ENCODE measurements at places on chromosomes 12 and 14.

DNA sequence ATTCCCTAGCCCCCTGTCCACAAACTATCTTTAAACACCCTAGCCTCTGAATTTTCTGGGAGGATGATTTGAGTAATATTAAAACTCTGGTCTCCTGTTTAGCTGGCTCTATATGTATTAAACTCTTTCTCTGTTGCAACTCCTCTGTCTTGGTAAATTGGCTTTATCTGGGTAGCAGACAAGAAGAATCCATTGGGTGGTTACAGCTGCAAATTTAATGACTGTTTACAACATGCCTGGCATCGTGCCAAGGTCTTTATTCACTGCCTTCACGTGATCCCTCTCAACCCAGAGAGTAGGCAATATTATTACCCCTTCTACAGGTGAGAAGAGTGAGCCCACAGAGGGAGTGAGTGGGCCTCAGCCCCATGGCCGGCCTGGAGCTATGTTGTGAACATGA lies 77.8 kb upstream of the MYL2 start:
- no peak for DNase-seq

DNA sequence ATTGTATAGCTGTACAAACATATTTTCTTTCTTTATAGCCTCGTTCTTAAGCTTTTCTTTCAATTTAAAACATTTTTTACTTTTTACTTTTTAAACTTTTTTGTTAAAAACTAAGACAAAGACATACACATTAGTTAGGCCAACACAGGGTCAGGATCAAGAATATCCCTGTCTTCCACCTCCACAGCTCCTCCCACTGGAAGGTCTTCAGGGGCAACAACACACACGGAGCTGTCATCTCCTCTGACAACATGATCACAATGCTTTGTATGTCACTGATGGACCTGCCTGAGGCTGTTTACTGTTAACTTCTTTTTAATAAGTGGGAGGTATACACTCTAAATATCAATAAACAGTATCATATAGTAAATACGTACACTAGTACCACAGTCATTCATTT lies 191.3 kb downstream of the SYT10 start:
- DNase-seq, result no peak

DNA sequence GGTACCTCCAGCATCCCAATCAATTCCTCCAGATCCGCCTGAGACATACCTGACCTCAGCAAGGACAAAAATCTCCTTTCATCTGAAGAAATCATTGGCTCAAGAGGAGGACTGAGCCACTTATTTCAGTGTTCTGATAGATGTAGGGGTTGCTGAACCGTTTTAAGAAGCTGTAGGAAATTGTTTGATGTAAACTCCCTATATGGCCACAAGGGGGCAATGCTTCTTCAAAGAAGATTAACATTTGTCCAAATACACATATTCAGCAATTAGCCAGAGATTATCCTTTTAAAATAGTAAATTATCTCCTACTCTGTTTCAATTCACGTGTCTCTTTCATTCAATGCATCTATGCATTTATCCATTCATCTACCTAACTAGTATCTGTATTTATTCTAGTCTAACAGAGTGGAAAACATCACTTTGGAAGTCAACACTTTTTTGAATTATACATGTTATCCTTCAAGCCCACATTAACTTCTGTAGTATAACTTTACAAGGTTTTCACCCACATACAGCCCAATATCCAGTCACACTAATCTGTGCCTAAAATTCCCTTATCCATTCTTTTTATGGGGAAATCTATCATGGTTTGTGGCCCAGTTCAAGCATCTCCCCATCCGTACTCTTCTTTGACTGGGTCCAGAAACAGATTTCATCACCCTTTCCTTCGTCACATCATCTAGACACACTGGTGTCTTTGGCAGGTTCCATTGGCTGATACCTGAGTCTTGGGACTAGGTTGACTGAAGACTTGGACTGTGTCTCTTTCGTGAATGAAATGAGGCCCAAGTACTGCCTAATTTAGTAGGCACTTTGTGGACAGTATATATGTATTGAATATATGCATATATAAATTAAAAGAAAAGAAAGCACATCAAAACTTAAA lies 411.0 kb upstream of the OR4E1 start:
- peak; percentile 48 for DNase-seq

DNA sequence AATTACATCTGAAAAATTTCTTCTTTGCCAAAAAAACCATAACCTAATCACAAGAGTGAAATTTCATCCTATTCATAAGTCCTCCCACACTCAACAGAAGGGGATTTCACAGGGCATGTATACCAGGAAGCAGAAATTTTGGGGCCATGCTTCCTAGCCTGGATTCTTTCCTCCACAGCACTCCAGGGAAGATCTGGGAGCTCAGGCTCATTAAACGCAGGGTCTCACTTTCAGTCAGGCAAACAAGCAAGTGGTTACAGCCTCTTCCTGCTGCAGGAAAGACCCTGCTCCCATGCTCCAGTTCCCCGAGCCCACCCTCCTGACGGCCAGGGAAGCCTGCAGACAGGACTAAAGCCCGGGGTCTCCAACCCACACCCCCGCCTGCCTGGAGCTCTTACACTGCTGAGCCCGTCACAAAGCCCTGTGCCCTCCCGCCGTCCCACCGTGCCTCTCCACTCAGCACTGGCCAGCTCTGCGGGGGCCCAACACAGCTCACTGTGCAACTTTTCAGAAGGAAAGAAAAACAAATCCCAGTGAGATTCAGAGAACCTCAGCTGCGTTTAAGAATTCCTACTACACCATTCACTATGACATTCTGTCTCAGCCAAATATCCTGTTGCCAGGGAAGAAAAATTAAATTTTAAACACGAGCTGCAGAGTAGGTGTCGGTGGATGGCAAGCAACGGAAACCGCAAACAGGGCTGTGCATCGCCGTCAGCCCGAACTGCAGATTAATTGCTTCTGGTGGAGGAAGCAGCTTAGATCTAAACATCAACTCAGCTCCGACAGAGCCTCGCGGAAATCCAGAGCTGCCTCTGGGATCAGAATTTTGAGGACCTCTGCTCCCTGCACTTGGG lies 106.7 kb upstream of the SFSWAP start:
- DNase-seq, result peak; percentile 53

DNA sequence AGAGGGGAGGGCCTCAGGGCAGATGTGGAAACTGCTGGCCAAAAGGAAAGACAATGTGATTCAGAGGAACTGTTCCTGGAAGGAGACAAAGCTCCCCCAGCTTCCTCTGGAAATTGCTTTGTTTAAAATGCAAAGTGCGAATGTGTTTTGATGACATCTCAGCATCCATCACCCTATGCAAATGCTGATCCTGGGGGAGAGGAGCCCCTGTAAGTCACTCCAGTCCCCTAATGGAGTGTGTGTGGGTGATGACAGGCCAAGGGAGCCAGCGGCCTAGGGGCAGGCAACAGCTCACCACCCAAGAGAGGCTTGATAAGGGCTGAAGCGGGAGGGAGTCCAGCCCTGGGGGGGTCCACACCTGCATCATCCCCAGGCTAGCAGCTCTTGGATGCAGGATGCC lies 134.2 kb downstream of the ESRRB start:
- no peak for DNase-seq

- DNase-seq, result no peak
These were observed 17.3 kb downstream of the IRF2BPL start for GRCh38 chr14:77011245-77011644.

DNA sequence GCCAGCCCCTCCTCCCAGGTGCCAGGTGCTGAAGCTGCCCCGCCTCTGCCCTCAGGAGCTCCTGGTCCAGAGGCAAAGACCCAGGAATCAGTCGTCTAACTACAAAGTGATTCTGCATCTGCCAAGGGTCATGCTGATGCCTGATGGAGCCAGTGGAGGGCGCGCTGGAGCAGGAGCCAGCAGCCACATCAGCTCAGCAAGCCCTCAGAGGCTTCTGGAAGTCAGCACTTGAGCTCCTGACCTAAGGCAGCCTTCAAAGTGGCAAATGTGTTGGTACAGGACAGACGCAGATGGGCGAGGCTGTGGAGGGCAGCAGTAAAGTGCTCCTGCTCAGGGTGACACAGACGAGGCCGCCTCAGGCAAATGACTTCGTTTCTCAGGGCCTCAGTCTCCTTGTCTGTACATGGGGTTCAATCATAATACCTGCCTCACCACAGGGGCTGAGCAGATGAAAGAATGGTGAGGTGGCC lies 10.9 kb downstream of the C12orf43 start:
- DNase-seq, result peak; percentile 58

DNA sequence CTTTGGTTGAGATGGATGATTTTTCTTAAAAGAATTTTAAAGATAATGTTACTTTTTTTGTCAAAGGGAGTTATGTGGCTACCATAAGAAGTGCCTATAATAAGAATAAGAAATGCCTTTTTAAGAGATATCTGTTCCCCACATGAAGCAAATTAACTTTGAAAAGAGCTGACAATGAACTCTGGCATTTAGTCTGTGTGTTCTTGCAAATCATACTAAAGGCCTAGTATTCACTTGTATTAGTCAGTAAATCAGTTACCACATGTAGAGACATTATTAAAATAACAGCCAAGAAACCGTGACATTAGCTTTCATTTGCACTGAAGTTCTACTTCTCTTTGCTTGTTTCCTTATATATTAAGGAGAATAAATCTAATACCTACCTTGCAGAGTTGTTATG lies 296.3 kb downstream of the CCDC91 start:
- no peak for DNase-seq

DNA sequence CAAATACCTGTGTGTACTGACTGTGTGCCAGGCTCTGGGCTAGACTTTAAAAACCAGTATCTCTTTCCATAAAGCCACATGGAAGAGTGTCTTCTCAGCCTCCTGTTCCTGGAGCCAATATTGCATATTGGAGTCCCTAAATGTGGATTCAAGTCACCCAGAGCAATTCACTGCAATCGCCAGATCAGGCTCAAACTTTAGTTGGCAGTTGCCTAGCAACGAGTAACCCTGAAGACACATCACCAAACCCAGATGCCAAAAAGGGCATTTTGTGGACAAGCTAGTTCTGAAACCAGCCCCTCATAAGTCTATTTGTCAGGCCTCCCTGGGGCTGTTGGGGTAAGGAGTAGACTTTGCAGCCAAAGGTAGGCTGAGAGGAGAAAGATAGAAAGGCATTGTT lies 13.7 kb downstream of the DPF3 start:
- no peak for DNase-seq

DNA sequence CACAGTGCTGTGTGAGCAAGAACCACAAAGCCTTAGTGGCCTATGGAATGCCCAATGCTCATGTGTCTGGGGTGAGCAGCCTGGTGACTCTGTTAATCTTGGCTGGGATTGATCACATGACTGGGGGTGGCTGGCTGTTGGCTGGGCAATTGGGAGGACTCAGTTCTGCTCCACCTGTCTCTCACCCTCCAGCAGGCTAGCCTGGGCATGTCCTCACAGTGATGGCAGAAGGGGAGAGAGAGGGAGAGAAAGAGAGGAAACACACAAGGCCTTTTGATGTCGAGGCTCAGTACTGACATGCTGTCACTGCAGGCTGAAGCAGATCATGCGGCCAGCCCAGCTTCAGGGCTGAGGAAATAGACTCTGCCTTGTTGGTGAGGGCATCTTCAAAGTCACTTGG lies 136.8 kb downstream of the TBX5 start:
- DNase-seq, result no peak

- DNase-seq, result no peak
These were observed 191.6 kb downstream of the DUSP6 start for GRCh38 chr12:89160716-89161123.

DNA sequence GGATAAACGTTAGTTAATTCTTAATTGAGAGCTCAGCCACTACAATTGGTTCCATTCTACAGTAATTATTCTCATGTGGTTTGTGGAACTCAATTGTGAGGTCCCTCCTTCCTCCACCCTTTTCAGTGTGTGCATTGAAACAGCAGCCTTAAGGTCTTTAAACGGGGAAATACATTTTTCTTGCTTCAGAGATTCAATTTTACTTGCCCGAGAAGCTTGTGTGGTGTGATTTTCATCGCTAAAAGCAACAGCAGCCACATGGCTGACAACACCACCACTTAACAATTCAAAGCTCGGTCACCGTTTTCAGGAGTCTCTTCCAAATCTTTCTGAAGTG lies 733 bp upstream of the PPFIBP1 start:
- DNase-seq, result peak; percentile 40

- no peak for DNase-seq
These were observed 43.1 kb upstream of the DLK1 start for GRCh38 chr14:100683578-100683977.
